ENCODE measurements at places on chromosomes 6 and 20. TPM values are rescaled to one million over a fixed set of nuclear protein-coding genes. Genes with fewer than 3 reads are reported as not detected.

DNA sequence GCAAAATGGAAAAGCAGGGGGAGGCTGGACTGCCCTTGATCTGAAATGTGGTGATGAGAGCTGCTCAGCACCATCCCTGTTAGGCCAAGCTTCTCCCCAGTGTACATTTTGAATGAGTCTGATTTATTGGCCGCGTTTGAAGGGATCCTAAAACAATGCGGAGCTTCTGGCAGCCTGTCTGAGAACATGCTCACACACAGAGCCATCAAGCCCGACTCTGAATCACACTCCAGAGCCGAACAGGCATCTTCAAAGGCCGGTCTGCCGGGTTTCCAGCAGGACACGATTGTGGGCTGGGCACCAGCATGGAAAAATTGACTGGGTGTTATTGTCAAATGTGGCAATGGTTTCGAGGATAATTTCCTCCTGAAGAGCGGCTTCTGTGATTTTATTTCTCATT lies 235.9 kb downstream of the TFAP2C start:
- DNase-seq, result no peak

DNA sequence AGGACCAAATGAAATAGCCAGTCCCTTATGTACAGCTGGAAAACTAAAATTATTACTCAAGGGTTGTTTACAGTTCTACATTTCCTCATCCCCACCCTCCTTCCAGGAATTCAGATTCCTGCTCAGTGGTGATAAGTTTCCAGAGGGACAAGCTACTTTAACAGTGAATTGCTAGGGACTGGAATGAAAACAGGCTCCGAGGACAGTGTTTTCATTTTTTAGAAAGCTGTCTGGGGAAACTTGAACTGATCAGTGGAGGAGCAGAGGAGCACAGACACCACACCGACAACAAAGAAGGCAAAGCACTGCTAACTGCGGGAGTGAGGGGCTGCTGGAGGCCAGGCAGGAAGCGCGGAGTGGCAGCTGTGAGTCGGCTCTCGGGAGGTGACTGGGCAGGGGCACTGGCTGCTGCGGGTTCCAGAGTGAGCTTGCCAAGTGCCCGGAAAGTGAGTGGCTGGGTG lies 322.2 kb downstream of the ESR1 start:
- no peak for DNase-seq

GRCh38 chr20:57872816-57873409 lies 163.1 kb upstream of the PMEPA1 start:
- no peak for DNase-seq

DNA sequence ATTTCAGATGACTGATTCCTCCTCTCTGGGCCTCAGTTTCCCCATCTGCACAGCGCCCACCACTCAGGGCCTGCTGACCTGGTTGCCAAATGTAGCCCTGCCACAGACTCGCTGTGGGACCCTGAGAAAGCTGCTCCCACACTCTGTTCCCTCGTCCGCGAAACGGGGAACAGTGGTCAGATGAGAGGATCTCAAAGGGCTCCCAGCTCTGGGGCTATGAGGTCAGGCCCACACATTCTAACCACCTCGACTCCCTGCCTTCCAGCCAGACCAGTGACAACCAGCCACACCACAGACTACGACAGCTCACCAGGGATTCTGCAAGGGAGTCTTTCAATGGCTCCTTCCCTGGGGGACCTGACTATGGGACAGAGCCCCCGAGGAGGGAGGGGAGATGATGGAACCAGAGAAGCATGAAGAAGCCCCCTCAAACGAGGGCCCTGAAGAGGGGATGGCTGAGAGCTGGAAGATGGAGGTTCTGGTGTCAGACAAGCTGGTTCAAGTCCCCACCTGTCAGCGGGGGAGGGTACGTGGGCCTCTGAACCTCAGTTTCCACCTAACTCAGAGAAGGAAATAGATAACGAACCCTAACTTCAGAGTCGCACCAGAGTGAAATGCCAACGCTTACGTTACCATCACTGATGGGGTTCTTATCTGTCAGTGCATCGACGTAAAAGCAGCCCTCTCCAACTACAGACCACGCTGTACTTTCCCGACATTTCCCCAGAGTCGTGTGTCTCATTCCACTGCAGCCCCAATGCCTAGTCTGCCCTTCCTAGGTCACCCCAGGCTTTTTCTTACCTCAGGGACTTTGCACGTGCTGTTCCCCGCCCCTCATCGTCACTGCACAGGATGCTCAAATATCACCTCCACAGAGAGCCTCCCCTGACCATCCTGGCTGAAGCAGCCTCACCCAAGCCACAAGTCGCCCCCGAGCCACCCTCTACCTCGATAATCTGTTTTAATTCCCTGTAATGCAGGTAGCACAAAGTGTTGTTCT lies 60.5 kb downstream of the PREX1 start:
- DNase-seq, result no peak

The CLPSL1 gene
- total RNA-seq, result not detected

All from omental fat pad (tissue), 4 donors.